ENCODE measurements at places on chromosomes 1 and 21.

DNA sequence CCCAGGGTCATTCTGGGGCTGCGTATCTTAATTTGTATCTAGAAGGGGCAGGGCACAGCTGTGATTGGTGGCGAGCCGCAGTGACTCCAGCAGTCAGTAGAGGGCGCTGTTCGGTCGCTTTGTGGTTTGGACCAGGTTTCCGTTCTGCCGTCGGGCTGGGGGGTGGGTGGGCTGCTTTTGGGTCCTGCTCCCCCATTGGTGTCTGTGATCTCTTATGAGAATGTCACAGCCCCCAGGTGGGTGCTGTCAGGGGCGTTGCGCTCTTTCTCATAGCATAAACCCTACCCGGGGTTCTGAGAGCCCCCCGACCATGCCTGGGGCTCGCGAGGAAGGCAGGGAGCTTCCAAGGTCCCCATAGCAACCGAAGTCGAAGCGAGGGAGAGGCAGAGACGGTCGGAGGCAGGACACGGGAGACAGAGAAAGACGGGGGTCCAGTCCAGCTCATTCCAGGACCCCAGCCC is 5.4 kb downstream of the TFF3 start:
- peak; percentile 62 for ATAC-seq

- no peak for ATAC-seq
Observed at GRCh38 chr21:33825915-33826314, 89.7 kb downstream of the ATP5PO start.

DNA sequence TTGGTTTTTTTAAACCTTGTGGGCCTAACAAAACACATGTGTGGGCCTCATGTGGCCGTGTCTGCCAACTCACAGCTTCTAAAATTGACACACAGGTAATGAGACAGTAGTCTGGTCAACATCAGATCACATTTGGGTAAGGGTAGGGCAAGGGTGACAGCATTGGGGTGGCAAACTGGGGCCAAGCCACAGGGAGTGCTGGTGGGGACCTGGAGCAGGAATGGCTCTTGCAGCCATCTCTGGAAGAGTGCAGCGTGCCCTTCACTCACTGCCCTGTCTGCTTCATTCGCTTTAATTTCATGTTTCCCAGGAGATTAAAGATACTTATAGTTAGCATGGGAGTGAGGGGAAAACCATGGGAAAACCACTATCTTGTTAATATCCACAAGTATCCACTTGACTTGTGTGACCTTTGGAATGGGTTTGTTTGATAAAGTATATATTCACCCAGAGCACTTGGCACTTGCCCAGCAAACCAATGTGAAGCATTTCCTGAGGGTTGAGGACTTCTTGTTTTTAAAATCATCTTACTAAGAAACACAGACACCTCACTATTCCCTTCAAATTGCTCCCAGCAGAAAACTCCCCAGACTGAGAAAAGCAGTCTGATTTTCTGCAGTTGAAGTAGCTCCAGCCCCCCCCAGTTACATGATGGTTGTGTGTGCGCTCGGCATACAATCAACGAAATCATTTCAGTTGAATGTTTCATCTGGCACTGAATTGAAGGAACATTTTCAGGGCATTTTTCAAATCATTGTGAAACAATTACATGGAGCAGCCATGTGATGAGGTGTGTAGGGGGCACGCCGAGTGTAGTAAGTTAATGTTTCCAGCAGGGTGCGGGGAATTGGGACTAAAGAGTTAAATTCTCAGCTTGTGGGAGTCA is 175.7 kb downstream of the VPS13D start:
- ATAC-seq = no peak

- ATAC-seq = no peak
Observed at GRCh38 chr21:45811136-45811535, 167.6 kb downstream of the PCBP3 start.

GRCh38 chr1:67552336-67552759 is 122.1 kb upstream of the SERBP1 start:
- no peak for ATAC-seq
